ENCODE measurements at places on chromosomes 1 and 21.

DNA sequence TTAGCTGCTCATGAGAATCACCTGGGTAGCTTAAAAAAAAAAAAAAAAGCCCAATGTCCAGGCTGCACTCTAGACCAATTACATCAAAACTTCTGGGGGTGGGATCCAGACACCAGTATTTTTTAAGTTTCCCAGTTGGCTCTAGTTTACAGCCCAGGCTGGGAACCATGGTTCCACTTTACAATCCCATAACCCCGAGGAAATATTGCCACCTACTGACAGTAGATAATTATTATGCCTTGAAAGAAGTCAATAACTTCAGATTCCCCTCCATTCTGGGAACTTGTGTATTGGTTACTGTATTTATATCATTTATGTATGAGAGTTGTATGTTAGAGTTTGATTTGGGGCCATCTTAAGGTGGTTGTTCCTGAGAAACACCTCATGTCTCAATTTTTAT, 100.2 kb downstream of the SPATA46 start:
- DNase-seq = no peak

DNA sequence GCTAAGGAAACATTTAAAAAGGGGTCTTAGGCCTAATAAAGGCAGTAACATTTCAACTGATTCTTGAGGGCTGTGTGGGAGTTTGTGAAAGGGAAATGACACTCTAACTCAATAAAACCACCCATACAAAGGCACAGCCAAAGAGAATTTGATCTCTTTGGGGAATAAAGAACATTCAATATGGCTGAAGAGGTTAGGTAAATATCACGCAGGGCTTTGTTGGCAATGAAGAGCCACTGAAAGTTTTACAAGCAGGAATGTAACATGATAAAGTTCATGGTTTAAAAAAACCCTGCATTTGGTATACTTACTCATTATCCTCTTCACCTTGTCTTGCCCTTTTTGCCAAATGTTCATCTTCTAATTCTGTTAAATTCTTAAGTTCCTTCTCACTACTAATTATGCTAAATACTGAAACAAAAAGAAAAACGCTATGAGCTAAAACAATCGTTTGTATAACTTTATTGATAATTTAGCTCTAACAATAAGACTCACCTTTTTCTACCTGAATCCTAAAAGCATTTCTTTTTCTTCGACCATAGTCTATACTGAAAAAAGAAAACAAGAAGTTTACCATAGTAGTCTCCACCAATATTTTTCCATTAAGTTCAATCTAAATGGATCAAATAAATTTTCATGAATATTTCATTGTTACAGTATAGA, 12.5 kb downstream of the NVL start:
- no peak for DNase-seq

DNA sequence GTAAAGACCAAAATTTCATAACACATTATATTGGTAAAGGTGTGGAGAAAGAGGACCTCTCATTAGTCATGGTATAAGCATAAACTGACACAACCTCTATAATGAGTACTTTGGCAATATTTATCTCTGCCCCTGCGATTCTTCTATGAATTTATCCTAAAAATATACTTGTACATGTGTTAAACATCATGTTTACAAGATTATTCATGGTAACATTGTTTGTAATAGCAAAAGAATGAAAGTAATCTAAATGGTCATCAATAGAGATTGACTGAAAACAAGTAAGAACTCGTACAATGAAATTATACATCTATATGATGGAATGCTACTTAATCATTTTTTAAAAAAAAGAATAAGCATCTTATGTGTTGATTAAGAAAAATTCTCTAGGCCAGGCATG, 96.4 kb downstream of the KIAA0319L start:
- DNase-seq = no peak

- DNase-seq = no peak
These were observed 51.0 kb downstream of the KCNK2 start for GRCh38 chr1:215133532-215133931.

DNA sequence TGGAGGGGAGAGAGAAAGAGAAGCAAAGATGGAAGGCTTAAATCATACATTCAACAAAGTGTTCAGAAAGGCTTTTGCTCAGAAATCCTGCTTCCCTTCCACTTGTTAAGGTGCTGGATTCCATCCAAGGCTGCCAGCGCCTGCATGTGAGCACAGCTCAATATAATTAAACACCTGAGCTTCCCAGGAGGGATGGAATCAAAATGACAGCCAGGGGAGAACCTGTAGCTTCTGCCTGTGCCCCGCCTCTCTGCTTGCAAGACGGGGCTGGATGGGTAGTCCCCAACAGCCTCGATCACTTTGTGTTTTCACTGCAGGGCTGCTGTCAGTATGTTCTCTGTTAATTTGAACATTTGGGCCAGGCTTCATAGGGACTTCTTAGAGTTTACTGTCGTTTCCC, 225.7 kb downstream of the KCNH1 start:
- no peak for DNase-seq

GRCh38 chr21:43972850-43973633, 39.1 kb upstream of the TRAPPC10 start:
- no peak for DNase-seq

DNA sequence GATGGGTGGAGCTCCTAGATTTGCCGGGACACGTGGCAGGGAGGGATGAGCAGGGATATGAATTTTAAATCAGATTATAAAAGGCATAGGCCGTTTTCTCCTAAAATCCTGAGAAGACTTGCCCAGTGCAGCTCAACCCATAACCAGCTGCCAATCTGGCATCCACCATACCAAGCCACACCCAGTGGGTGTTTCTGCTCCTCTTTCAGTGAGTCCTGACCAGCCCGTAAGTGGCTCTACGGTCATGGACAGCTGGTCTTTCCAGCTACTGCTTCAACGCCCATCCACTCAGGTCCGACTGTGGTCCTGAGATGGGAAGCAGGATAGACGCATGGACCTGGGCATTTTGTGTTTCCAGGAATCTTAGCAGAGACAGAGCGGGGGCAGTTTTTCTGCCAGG, 107.2 kb downstream of the LAMC2 start:
- DNase-seq = no peak

- no peak for DNase-seq
These were observed 13.2 kb downstream of the QSOX1 start for GRCh38 chr1:180167721-180168467.

GRCh38 chr1:231814021-231814420, 187.4 kb downstream of the DISC1 start:
- no peak for DNase-seq

DNA sequence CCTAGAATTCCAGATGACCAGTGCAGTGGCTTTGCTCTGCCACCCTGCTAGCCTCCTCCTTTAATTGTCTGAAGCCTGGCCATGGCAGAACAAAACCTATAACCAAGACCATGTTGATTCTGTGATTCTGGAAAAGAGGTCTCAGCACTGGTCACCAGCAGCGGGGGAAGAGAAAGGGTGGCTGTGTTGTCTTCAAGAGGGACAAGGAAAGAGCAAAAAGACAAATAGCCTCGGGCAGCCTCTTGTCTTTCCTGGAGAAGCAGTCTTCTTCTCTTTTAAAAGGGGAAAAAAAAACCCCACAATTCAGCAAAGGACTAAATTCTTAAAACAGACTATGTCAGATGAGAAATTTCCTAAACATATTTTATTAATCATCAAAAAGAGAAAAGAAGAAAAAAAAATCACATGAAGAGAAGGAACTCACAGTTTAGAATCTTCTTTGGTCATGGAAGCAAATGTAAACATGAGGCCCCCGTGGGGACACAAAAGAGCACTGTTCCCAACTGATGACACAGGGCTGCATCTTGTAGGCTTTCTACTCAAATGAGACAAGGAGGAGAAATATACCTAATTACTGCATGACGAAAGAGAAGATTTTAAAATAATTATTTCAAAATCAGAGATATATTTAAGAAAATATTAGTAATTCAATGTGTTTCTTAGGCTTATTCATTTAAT, 36.3 kb upstream of the RAP1GAP start:
- no peak for DNase-seq

DNA sequence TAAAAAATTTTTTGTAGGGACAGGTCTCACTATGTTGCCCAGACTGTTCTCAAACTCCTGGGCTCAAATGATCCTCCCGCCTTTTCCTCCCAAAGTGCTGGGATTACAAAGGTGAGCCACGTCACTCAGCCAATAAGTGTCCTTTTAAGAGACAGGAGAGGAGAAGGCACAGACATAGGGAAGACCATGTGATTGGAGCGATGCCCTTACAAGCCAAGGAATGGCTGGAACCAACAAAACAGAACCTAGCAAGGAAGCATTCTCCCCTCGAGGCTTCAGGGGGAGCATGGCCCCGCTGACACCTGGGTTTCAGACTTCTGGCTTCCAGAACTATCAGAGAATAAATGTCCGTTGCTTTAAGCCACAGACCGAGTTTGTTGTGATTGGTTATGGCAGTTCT, 37.0 kb downstream of the NDUFS5 start:
- DNase-seq = no peak

- DNase-seq = no peak
These were observed 9.1 kb upstream of the MACF1 start for GRCh38 chr1:39195166-39196111.

DNA sequence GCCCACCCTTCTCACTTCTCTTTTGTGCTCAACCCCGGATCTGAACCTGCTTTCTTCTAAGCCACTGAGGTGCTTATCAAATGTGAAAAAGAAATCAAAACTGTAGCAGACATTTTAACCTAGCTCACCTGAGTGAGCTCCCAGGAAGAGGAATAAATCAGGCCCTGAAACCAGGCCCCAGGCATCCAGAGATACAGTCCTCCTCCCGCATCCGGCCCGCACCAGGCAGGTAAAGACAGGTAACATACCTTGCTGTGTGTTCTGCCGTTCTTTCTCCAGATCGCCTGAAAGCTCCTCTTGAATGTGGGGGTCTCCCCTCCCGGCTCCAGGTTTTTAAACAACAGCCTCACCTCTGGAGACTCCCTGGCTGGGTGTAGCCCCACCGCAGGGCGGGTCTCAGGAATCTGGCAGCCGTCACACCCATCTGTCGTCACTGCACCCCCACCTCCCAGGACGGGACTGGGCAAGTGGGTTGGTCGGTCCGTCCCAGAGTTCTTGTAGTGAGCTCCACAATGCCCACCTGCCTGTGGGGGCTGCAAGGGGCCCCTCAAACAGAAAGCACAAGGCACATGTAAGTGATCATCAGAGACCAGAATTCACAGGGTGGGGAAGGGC, at the start of gene LAMB3:
TSS of gene LAMB3 (minus strand) at position 305 of the 615 bp plus-strand sequence. CDS start 1,481 bp downstream, outside the sequence.
- DNase-seq = no peak

- DNase-seq = no peak
These were observed 19.7 kb downstream of the STUM start for GRCh38 chr1:226568077-226568831.

GRCh38 chr1:83897516-83897915, 101.4 kb downstream of the TTLL7 start:
- DNase-seq = no peak

DNA sequence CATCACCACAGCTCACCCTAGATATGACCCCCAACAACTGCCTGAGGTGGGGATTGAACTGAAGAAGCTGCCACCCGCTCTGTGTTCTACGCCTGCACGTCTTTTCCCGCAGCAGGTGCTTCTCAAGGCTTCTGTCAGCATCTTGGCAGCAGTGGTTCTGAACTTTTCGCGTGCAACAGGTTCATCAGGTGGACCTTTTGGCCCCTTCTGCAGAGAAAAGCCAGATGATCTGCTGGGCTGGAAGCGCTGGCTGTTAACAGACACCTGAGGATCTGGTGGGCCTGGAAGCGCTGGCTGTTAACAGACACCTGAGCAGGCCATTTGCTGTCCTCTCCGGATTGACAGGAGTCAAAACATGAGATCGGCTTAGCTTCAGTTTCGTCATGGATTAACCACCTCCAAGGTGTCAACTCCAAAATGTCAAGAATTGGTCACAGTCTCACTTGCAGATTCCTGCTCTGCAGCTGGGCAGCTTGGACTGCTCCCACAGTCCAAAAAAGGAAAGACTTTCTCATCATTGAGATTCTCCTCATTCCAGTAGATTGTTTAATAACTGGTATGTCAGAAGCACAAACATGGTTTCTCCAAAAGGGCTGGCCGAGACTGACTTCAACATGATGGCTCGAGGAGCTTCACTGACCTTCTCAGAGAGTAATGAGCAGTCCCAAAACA, 4.7 kb downstream of the C1orf174 start:
- no peak for DNase-seq

DNA sequence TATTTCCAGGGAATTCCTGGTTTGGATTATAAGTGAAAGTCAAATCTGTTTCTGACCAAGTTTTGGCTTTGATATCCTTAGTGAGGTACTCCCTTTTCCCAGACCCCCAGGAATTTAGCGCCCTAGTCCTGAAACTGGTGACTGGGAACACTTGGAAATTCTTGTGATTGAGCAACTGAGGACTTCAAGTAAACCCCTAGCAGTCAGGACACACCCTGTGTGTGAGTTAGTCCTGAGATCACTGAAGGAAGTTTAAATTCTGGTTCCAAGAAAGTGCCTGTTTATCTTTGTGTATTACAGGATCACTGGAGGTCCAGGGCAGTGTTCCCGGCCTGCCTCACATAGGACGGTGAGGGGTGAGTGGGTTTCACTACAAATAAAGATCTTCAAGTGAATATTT, 95.1 kb upstream of the F3 start:
- DNase-seq = no peak

DNA sequence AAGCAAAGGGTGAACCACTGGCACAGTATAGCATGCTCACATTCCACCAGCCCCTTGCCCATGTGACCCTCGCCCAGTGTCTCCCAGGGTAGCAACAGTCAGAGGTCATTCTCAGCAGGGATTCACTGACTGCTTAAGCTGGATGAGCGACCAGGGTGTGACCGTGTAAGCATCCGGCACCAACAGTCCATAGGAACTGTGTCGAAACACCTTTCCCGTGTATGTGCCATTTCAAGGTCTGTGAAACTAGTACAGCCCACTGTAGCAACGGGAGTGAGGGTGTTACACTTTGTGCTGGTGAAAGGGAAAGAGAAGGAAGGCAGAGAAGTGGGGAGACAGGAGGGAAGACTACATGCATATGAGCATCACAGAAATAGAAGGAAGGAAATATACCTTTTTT, 10.8 kb downstream of the PIK3C2B start:
- DNase-seq = no peak

GRCh38 chr1:109636201-109636952, 16.7 kb downstream of the AMPD2 start:
- no peak for DNase-seq

- DNase-seq = no peak
These were observed 58.4 kb upstream of the DYNLT5 start for GRCh38 chr1:66693856-66694255.

- DNase-seq = no peak
These were observed 52.3 kb downstream of the ADAMTS5 start for GRCh38 chr21:26914557-26914956.

DNA sequence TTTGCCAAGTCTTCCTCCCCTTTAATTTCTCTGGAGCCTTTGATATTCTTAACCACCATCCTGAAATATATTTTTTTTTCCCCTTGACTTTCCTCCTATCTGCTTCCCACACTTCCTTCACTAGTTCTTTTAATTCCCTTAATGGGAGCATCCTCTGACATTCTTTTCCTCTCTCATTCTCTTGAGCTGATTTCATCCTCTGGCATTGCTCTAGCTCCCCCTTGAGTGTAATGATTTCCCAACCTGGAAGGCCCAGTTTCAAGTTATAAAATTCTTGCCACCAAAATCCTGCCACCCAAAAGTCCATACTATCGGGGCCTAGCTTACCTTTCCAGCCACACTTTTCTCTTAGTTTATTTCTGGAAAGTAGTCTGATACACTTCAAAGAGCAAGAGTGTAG, 39.5 kb upstream of the UBE2U start:
- DNase-seq = no peak

- no peak for DNase-seq
These were observed 1.8 kb downstream of the ZNF669 start for GRCh38 chr1:247102381-247102780.

GRCh38 chr1:92951141-92951582, 10.1 kb downstream of the DIPK1A start:
- DNase-seq = no peak

- no peak for DNase-seq
These were observed 78.4 kb downstream of the SMYD3 start for GRCh38 chr1:246428542-246429308.

- no peak for DNase-seq
These were observed 377.5 kb downstream of the GPATCH2 start for GRCh38 chr1:217253351-217253750.

Data from esophagus squamous epithelium (tissue), 5 donors.